ENCODE measurements at places on chromosomes 11 and 22.

DNA sequence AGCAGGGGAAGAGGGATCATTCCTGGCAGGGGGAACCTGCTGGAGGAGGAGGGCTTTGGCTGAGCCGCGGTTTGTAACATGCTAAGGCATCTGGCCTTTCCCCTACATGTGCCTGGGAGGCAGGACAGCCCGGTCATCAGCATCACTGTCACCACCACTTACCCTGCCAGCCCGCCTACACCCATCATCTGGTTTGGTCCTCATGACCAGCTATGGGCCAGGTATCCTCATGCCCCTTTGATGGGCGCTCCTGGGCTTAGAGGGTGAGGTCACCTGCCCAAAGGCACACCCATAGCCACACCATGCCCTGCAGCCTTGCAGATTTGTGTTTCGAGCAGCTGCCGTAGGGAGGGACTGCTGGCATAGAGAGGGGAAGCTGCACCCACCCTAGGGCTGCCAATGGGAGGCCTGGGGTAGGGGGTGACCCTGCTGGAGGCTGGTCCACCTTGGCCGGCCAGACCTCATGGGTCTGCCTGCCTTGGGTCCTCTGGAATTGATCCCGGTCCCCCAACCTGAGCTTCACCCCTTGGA lies 2.6 kb downstream of the MRGPRF start:
- DNase-seq: no peak

GRCh38 chr22:43272301-43272700 lies 70.9 kb downstream of the SCUBE1 start:
- DNase-seq: no peak

DNA sequence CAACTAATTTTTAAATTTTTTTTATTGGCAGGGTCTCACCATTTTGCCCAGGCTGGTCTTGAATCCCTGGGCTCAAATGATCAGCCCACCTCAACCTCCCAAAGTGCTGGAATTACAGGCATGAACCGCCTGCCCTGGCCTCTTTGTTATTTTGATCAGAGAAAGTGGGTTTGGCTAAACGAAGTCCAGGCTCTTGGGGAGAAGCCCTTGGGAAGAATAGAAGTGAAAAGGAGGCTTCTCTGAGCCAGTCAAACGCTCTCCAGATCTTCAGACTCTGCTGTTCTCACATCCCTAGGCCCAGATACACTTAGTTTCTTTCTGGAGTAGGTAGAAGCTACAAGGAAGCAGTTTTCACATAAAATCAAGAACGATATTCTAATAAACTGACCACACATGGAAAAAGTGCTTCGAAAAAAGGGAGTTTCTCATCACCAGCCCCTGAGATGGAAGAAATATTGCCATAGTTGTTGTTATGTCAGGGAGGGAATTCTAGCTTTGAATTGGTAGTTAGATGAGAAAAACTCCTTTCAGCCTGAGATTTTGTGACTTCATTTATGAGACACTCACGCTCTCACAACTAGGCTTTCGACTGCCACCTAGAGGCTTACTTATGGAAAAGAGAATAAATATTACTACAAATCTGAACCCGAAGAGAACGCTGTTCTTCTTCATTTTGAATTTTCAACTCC lies 41.7 kb upstream of the AQP11 start:
- peak; percentile 29 for DNase-seq

GRCh38 chr11:20917306-20917705 lies 247.9 kb downstream of the NELL1 start:
- DNase-seq: no peak

- DNase-seq: no peak
These were observed 25.1 kb upstream of the USP47 start for GRCh38 chr11:11816511-11817314.

DNA sequence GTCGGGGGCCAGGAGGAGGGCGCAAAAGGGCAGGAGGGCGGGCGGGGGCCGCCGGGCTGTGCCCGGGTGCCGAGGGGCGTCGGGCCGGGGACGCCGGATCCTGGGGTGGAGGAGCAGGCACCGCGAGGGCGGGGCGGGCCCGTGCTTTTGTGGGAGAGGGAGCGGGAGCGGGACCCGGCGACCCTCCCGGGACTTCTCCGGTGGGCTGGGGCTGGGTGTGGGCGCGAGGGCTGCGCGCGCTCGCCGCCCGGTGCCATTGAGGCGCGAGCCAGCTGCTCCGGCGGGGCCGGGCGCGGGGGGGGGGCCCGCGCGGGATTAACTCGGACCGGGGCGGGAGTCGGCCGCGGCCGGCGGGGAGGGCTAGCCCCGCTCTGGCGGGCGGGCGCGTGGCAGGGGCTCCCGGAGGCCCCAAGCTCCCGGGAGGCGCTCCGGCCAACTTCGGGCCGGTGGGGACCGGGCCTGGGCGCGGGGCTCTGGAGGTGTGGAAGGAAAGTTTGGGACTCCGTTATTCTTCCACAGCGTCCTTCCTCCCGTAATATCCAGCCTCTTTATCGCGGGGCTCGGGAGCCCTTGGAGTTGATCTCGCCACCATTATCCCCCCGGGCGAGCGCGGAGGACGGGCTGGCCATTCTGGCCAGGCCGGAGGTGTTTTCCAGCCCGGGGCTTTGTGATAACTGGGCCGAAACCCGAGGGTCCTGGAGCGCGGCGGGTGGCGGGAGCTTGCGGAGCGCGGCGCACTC lies 936 bp downstream of the CECR2 start:
- DNase-seq: no peak

GRCh38 chr11:130071211-130071712 lies 1.6 kb downstream of the APLP2 start:
- no peak for DNase-seq

GRCh38 chr11:81005595-81005994 lies 1564.8 kb upstream of the TENM4 start:
- DNase-seq: no peak

DNA sequence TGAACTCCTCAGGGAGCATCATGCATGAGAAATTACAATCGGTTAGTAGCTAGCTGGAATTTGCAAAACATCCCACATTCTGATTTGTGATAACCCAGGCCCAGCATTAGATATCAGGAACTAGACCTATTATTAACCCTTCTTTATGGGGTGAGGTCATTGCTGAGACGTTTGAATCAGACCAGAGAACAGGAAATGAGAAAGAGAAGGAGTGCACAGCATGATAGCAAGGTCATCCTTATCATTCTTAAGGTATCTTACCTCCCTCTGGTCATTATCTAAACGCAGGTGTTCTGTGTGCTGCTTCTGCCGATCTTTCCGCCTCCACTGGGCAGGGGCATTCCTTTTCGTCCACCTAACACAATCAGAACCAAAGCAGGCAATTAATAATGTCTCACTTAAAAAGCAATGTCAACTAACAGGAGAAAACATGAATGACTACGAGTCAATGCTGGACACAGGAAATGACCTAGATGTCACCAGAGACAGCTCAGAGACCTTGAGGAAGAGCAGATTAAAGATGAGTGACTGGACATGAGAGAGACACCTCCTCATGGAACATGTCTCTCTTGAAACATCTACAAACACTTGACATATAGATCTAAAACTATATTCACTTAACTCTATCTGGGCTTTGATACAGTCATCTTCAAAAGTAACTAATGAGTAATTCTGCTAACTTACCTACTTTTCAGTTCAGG lies 78.3 kb upstream of the SCUBE2 start:
- DNase-seq: no peak

DNA sequence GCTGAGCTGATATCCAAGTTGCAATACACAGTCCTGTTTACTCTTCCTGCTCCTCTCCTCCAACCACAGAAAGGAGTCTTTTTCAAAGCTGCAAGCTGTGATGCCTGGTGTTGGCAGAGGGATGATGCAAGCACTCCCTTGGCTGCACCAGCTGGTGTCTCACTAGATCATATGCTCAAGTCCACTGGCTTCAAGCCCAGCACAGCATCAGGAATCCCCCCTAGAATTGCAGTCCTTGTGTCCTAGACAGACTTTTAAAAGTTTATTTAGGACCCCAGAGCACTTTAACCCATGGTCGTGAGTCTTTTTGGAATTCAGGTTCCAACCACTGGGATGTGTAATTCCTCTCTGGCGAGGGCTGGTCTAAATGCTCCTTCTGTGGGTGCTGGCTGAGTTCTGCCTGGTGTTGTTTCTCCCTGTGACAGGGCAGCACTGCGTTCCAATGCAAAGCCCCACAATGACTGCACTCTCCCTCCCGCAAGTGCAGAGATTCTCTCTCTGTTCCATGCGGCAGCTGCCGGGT lies 1.9 kb upstream of the HEPN1 start:
- DNase-seq: no peak

DNA sequence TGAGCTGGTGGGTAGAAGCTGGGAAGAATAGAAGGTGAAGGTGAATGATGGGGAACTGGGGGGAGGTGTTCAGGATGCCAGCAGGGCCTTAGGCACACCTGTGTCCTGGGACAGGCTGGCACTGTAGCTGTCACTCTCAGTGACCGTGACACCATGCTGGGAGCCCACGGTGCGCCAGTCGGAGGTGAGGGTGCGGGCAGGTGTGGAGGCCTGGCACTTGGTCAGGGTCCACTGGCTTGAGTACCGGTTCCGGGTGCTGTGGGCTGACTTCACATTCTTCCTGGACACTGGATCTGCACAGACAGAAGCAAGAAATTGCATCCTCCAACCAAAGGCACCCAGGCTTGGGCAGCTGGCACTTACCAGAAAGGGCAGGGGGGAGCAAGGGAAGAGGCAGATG lies 103.8 kb downstream of the CEP164 start:
- DNase-seq: no peak

DNA sequence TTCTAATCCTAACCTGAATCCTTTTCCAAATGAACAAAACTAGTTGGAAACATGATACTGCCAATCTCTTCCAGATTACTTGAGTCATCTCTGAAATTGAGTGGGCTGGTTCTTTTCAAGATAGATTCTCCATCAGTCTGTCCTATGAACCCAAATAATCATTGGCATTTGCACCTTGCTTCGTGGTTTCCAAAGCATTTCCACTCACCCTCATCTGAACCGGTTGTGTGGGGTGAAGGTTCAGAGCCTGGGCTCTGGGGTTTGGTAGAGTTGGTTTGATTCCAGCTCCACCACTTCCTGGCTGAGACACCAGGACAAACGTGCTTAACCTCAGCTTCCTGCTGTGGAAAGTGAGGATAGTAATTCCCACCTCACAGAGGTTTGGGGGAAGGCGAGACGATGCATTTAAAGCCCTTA lies 206.4 kb upstream of the E2F8 start:
- DNase-seq: no peak

DNA sequence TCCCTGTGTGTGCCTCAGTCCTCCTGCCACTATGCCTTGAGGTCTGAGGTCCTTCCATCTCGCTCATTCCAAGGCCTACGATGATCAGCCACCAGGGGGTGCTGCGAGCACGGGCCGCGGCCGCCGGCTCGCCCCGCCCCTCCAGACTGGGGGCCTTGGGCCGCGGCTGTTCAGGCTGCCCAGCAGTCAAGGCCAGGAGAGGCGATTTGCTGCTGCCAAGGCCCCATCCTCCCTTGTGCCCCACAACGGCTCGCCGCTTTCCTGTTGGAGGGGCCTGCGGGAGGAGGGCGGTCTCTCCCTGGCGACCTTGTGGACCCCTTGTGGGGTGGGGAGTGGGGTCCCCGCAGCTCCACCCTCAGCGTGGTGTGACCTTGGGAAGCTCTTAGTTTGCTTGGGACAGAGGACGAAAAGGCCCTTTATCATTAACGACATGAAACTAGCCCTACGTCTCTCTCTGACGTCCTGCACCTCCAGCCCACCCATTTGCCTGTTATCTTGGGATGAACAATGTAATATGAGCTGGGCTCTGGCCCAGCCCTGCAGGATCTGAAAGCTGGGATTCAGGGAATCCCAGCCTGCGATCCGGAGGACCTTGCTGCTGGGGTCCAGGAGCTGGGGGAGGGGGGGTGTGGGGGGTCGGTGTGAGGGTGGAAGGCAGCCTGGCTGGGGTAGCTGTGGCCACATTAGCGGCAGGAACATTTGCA lies 5.3 kb upstream of the GALR3 start:
- DNase-seq: peak; percentile 66

- DNase-seq: peak; percentile 84
These were observed at the start of gene SSRP1 for GRCh38 chr11:57335343-57336110. Gene SSRP1 (minus strand): TSS chr11:57335892. CDS start chr11:57335121, 771 bp downstream.

- DNase-seq: peak; percentile 34
These were observed 116.2 kb downstream of the KIAA1671 start for GRCh38 chr22:25068707-25069106.

- DNase-seq: no peak
These were observed 18.1 kb upstream of the ANO1 start for GRCh38 chr11:70059971-70060370.

DNA sequence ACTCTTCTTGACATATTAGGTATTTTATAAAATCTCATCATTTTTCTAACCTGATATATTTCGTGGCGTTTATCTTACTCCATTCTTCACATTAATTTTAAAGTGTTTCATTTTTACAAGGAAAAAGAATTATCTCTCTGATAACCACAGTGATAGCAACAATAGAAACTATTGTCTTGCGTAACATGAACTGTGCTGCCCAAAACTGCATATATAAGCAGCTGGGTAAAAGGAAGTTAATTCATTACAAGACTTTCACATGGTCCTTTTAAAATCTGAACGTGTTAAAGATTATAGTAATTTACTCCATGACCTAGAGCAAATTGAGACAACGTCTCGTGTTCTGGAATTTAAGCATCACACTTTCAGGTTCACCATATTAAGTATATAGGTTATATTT lies 210.4 kb upstream of the GRIA4 start:
- no peak for DNase-seq

- no peak for DNase-seq
These were observed 138.9 kb downstream of the LUZP2 start for GRCh38 chr11:24635588-24636290.

DNA sequence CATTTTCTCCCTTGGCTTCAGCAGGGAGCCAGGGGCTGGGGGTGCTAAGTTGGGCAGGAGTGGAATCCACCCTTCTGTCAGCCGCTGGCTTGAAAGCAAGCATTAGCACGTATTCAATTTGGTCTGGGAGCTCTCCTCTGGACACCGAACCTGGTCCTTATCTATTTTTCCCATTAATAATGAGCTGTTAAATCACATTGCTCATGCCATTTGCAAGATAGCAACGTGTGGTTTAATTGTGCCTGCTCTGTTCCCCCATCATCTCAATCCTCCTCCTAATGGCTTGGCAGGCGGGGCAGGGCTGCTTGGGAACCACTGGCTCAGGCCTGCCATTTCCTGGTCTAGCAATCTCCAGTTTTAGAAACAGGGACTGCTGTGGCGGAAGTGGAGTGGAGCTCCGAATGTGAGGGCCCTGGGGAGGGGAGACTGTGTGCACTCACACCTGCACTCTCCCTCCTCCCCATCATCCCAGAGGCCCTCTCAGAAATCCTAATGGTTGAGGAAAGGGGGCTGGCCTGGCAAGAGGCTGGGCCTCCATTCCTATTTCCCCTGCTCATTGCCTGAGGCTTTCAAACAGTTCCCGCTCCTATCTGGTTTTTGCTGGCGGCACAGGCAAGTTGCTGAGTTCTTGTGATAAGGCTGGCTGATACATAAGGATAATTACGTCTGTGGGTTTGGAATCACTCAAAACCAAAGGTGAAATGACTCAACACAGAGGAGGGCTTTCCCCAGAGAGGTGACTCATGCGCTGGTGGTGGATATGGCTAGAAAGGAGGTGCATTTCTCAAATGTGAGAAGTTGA lies 201.2 kb upstream of the E2F8 start:
- DNase-seq: no peak

GRCh38 chr22:40965936-40966725 lies 15.0 kb downstream of the RBX1 start:
- no peak for DNase-seq

GRCh38 chr11:128720522-128720985 lies 26.7 kb downstream of the FLI1 start:
- DNase-seq: peak; percentile 52
